ENCODE measurements at places on chromosomes 4 and X.

DNA sequence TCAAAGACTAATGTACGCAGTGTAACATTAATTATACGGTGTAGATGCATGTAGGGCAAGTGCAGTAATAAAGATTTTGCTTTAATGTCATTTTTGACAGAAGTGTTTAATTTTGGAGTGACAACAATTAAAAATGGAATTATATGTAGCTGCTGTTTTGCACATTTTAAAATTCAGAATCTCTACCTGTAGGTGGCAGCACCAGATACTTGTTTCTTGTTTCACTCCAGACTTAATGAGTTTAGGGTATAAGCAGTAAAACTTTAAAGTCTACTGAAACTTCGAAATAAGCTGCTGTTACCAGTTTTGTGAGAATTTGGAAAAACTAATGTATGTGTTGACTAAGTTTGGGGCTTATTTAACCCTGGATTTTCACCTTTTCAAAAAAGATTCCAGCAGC, 144.9 kb downstream of the POLA1 start:
- DNase-seq, result no peak

- no peak for DNase-seq
Observed at GRCh38 chr4:7309636-7310390, 117.5 kb downstream of the SORCS2 start.

GRCh38 chr4:156248917-156249316, 295.3 kb upstream of the CTSO start:
- DNase-seq, result no peak

GRCh38 chrX:55619547-55619946, 3.7 kb upstream of the FOXR2 start:
- DNase-seq, result no peak

DNA sequence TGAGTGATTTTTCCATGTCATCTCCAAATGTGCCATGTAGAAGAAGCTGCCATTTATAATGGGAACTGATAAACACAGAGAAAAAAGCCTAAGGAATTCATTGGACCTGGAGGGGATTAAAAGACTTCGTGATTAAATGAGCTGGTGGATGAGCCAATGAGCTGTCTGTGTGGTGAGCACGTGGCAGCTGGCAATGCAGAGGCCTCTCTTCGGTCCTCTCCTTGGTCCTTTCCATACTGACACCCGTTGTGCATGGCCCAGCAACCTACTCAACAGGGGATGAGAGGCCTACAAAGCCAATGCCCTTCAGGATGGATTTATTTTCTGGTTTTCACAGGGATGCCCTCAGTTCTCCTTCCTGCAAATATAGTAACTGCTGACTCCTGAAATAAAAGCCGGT, 87.7 kb upstream of the STS start:
- DNase-seq, result no peak

- DNase-seq, result no peak
Observed at GRCh38 chrX:125293850-125294780, 25.6 kb upstream of the TEX13C start.

- DNase-seq, result no peak
Observed at GRCh38 chr4:118180776-118181175, 146.5 kb downstream of the NDST3 start.

DNA sequence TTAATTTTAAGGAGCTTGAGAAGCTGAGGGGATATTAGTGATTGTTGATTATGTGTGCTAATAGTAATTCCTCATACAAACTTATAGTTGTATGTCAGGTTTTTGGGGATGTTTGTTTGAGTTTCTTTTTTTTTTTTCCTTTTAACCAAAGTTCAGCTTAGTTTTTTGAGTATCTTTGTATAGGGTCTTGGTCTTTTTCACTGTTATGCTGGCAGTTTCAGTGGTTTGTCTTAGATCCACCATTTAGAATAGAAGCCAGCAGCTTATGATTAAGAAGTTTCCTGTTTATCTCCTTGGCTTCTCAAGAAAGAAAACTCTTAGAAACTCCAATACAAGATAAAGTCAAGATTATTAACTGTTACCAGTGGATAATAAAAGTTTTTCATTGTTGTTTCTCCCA, 16.1 kb downstream of the CPEB2 start:
- no peak for DNase-seq

- no peak for DNase-seq
Observed at GRCh38 chr4:124044867-124045266, 648.3 kb downstream of the SPRY1 start.

DNA sequence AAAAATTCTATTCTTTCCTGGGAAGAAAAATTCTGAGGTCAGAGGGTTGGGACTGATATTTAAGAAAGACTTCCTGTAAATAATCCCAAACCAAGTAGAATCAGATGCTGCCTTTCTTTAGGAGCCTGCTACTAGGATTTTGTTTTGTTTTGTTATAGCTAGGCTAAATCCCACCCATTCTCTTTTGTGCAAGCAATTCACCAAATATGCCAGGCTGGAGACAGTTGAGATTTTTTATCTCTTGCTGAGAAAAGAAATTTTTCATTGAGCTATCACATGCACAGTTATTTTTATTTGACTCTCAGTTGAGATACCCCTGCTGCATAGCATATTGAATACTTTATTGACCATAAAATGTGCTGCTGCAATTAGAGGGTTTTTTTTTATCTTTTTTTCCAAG, 196.0 kb downstream of the KCNIP4 start:
- no peak for DNase-seq

DNA sequence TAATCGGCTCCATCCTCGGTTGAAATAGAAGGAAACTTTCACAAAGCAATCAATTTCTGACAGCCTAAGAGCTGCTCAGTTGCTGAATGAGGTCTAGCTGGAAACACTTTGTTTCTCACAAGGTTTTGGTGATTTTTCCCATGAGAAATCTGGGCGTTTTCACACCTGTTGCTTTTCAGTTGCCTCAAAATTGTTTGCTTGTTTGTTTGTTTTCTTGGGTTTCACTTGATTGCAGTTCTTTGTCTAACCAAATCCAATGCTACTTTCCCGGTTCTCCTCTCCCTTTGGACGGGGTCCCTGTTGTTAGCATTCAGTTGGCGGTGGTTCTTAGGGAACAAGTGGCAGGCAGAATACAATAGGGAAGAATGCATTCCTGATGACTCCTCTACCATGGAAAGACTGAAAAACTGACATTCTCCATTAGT, 135.5 kb downstream of the PALLD start:
- DNase-seq, result no peak

DNA sequence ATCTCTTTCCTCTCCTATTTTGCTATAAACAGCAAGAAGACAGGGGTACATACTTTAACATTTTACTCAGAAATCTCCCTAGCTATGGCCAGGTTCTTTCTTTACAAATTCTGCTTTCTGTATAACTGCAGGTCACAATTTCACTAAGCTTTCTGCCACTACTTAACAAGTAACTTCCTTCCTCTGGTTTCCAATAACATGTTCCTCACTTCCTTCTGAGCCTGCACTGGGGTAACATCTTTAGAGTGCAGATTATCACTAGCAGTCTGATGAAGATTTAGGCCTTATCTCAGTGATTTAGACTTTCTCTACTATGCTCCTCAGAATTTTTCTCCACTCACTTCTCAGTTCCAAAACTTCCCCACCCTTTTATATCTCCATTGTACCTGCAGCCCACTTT, 1930.5 kb upstream of the AGA start:
- no peak for DNase-seq

GRCh38 chrX:132146456-132146855, 18.6 kb upstream of the FRMD7 start:
- DNase-seq, result no peak

DNA sequence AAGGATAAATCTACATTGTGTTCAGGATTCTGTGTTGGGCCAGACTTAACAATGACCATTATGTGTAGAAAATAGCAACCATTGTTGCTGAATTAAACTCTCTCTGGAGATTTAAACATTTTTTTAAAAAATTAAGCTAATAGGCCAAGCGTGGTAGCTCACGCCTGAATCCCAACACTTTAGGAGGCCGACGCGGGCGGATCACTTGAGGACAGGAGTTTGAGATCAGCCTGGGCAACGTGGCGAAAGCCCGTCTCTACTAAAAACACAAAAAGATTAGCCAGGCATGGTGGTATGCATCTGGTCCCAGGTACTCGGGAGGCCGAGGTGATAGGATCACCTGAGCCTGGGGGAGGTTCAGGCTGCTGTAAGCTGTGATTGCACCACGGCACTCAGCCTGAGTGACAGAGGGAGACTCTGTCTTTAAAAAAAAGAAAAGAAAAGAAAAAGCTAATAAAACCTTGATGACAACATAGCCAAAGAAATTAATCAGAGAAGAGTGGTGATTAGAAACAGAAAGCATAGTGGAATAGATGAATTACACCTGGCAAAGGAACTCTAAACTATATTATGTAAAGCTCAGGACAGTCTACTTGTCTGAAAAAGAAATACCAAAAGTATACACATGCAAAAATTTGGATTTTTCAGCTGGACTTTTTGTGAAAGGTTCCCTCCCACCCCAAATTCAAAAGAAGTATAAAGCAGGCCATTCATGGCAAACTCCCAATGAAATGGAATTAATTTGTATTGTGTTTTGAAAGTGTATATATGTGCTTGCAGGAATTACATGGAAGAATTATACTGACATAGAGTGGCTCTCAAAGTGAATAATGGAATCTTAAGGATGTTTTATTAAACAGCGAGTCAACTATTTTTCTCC, 21.9 kb downstream of the PLS3 start:
- DNase-seq, result no peak

- no peak for DNase-seq
Observed at GRCh38 chr4:138927072-138927471, 88.5 kb upstream of the NOCT start.

DNA sequence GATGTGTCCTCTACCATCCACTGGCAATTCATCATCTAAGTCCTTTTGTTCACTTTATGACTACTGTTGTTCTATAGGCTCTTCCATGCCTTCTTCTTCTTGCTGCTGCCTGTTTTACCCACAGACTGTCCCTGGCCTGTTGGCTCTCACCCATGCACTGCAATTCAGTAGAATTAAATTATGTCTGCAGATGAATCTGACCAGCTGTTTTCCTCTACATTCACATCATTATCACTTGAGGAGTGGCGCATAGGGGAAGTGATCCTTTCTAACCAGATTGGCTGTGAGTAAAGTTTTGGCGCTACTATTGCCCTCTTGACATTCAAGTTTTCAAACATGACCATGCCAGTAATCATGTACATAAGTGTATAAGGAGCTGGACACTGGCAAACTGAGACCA, 91.7 kb downstream of the FRMPD4 start:
- no peak for DNase-seq

DNA sequence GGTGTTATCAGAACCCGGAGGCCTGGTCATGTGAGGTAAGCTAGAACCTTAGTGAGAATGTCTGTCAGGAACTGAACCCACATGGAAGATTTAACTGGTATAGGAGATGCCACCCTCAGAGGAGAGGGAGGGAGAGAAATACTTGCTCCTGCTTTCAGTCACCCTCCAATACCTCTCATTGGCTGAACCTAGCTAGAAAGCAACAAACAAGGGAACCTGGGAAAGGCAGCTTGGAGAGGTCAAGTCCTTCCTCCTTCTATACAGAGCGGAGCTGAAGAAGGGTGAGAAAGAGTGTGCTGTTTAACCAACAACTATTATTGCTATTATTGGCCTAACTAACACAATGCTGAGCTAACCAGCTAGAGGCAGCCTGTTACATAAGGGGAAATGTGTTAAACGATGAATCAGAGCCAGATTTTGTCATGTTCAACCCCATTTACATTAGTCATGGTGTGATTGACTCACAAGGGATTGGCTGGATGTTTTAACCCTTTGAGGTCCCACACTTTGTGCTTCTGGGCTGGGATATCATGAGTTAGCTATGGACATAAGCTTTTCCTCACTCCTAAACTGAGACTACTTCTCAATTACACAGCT, 96.5 kb upstream of the ESX1 start:
- no peak for DNase-seq

DNA sequence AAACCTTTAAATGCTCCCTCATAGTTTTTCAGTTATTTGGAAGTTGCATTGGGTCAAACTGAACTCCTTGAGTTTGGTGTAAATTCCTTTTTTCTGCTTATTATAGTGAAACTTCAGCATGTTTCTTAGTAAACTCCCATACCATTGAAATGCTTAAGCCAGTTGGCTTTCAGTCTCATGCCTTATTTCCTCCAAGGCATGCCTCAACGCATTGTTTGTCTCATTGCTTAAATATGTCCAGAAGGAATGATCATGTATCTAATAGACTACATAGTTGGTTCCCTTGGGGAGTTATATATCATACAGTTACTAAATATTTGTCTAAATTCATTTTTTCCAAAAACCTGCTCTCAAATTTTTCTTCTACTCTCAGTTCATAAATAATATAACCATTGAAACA, 114.0 kb downstream of the STOX2 start:
- DNase-seq, result no peak

DNA sequence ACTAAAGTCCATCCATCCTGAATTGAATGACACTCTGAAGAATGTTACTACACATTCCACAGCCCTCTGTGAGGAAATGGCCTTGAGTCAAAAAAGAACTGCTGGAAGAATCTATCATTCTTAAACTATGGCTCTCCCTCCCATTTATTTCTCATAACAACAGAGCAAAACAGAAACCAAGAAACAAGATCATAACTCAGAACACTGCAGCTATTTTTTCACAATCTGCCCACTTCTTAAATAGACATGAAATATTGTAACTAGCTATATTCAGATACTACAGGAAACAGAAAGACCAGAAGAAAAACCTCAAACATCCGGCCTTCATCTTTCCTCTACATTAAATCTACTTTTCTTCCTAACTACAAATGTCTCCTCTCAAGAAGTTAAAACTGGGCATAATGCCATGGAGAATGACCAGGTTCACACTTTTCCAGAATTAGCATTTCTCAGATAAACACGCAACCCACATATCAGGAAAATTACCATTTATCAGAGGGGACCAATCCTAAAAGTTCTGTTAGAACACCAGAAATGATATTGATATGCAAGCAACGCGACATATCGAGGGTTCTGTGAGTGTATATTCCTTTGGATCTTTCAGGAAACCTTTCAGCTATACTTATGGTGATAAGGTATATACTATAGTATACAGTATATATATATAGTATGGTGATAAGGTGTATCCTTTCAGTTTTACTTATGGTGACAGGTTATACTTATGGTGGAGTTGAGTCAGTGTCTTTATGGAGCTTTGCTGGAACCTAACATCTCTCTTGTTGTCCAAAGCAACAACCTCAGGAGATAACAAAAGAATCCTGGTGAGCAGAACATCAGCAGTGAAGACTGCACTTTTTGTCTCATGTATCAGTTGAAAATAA, 60.4 kb upstream of the IRF2 start:
- no peak for DNase-seq

DNA sequence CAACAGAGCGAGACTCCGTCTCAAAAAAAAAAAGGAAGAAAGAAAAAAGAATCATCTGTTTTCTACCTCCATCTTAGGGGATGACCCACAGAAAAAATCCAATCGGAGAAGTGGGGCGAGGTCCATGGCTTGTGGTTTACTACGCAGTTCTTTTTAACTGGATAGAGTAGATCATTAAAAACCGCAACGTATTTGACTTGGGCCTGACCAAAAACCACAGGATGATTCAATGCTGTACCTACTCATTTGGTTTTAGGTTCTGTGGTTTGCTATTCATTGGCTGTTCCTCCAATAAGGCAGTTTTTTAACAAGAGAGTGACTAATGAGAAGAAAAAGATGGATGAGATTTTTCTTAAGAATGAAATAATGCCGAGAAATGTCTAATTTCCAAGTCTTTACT, 83.7 kb downstream of the FREM3 start:
- DNase-seq, result no peak

GRCh38 chr4:119715490-119716445, 87.2 kb upstream of the PDE5A start:
- DNase-seq, result no peak

- DNase-seq, result no peak
Observed at GRCh38 chr4:26762650-26763049, 98.0 kb upstream of the STIM2 start.
